Endothelial cell (in vitro differentiated cells): ENCODE measurements at places on chromosomes 2 and 18. TPM values are rescaled to one million over a fixed set of nuclear protein-coding genes. Genes with fewer than 3 reads are reported as not detected.

Gene FBXO36
- 3.6 TPM for total RNA-seq

- no peak overlapping the region for H3K27ac ChIP-seq
- peaks cover 10% of the 10 kb centered on the region for H3K27me3 ChIP-seq
- DNase-seq, result no peak
- H3K4me1 ChIP-seq, result peaks cover 14% of the 10 kb centered on the region
- peaks cover 18% of the 10 kb centered on the region for H3K36me3 ChIP-seq
Observed at GRCh38 chr18:23266717-23267446, 131.6 kb downstream of the CABLES1 start.

Gene PARD6G
- 10.4 TPM for total RNA-seq

DNA sequence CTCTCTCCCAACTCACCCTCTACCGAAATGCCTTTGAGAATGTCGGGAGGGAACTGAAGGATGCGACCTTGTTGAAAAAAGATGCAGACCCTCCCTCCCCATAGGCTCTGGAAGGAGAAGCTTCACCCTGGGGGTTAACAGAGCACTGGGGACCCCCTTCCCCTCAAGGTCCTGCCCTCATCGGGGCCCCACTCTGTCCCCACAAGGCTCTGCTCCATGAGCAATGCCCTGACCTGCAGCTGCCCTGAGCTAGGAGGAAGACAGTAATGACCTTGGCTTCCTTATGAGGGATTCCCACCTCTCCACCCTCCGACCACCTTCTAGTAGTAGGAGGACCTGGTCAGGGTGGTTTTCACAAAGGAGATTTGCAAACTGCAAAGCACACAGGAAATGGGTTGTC is 44.4 kb upstream of the HPCAL1 start:
- no peaks in the 10 kb centered on the region for H3K36me3 ChIP-seq
- peaks cover 11% of the 10 kb centered on the region for H3K4me1 ChIP-seq
- no peak overlapping the region for H3K27ac ChIP-seq
- no peak overlapping the region for H3K4me3 ChIP-seq

DNA sequence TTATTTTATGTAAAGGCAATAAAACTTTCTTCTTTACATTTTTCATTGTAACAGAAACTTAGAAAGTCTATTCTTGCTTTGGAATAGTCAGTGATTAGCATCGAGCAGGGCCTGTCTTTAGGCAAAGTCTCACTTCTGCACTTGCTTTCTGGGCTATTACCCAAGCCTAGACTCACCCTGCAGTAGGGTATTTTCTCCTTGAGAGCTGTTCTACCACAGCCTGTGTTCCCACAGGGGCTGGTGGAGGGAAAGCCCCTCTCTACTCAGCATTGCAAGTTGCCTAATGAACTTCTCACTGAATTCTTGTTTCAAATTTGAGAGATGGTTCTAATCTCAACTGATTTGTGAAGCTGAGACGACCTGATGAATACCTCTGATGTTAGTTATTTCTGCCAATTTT is 111.7 kb upstream of the KLHL14 start:
- peaks cover 19% of the 10 kb centered on the region for H3K4me1 ChIP-seq
- H3K4me3 ChIP-seq, result no peak overlapping the region
- H3K36me3 ChIP-seq, result no peaks in the 10 kb centered on the region
- no peak for DNase-seq

GRCh38 chr2:181174611-181175580 is 194.5 kb downstream of the UBE2E3 start:
- no peaks in the 10 kb centered on the region for H3K4me1 ChIP-seq
- H3K27ac ChIP-seq, result no peak overlapping the region
- H3K27me3 ChIP-seq, result no peaks in the 10 kb centered on the region
